K562 (cell line): ENCODE measurements at places on chromosomes 3 and 15. TPM values are rescaled to one million over a fixed set of nuclear protein-coding genes. Genes with fewer than 3 reads are reported as not detected.

DNA sequence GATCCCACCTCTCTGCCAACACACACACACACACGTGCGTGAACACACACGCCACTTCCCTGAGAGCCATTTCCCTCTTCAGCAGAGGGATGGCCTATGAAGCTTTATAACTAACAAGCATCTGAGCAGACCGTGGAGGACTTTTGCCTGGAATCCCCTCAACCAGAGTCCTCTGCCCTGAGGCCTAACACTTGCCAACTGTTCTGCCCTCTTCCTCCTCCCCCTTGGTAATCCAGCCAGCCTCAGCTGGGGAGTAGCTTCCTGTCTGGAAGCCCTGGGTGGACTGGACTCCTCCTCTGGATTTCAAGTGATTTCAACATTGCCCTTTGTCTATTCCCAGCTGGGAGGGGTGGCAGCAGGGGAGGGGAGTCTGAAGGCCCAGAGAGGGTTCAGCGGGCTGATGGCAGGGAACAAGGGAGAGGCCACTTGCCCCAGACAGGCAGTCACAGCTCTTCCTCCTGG, 68.4 kb upstream of the HACD2 start:
- DNase-seq, result no peak
- no peaks in the 10 kb centered on the region for H3K4me1 ChIP-seq
- H3K36me3 ChIP-seq, result no peaks in the 10 kb centered on the region
- H3K27ac ChIP-seq, result no peak overlapping the region

- no peak overlapping the region for H3K27ac ChIP-seq
- H3K36me3 ChIP-seq, result no peaks in the 10 kb centered on the region
- H3K4me1 ChIP-seq, result no peaks in the 10 kb centered on the region
- no peaks in the 10 kb centered on the region for H3K27me3 ChIP-seq
- DNase-seq, result no peak
These were observed 124.3 kb downstream of the ZNF280D start for GRCh38 chr15:56608993-56609392.

GRCh38 chr3:139629033-139629432, 48.7 kb downstream of the NMNAT3 start:
- peak; percentile 9 for DNase-seq
- no peak overlapping the region for H3K27ac ChIP-seq
- H3K4me3 ChIP-seq, result no peak overlapping the region
- no peaks in the 10 kb centered on the region for H3K4me1 ChIP-seq
- H3K36me3 ChIP-seq, result no peaks in the 10 kb centered on the region

GRCh38 chr3:17974206-17974841, 231.9 kb upstream of the TBC1D5 start:
- H3K36me3 ChIP-seq, result no peaks in the 10 kb centered on the region
- no peak overlapping the region for H3K4me3 ChIP-seq
- peak; percentile 5 for DNase-seq
- H3K27ac ChIP-seq, result no peak overlapping the region
- H3K27me3 ChIP-seq, result no peaks in the 10 kb centered on the region
- H3K4me1 ChIP-seq, result no peaks in the 10 kb centered on the region

DNA sequence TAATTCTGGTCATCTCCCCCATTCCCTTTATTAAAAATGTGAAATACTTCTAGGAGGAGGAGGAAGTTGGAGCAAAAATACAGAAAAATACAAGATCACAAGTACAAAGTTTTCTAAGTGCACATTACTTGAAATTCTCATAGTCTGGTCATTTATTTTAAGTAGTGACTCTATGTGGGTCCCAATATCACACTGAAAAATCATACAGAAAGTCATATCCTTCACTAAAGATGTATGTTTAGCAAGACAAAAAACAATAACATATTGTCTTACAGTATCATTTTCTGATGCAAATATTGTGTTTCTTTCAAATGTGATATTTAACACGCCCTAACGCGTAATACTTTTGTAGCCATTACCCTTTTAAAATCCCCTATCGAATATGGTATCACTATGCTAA, 2.5 kb downstream of the ALDH1A2 start:
- no peak for DNase-seq
- peak overlapping the region; percentile 82; the same call in 2 of the 3 replicates for H3K27ac ChIP-seq
- H3K4me3 ChIP-seq, result peak overlapping the region; percentile 89
- H3K4me1 ChIP-seq, result peaks cover 17% of the 10 kb centered on the region

- H3K27me3 ChIP-seq, result no peaks in the 10 kb centered on the region
These were observed 457.5 kb upstream of the ALCAM start for GRCh38 chr3:104909198-104909597.

DNA sequence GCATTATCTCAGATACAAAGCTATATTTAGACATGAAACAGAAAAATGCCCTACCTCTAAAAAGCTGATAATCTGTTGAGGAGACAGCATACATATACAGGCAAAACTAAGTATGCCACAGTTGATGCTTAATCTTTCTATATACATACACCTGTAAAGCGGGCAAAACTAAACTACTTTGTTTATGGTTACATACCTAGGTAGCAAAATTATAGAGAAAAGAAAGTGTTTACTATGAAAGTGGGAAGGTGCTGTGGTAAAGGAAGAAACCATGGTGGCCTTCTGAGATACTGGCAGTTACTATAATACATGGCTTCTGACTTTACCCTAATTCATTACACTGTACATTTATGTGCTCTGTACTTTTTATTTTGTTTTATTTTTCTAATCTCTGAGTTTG, 36.0 kb upstream of the NR1I2 start:
- no peaks in the 10 kb centered on the region for H3K36me3 ChIP-seq
- no peak overlapping the region for H3K27ac ChIP-seq
- peaks cover 7% of the 10 kb centered on the region for H3K27me3 ChIP-seq
- no peaks in the 10 kb centered on the region for H3K4me1 ChIP-seq
- no peak overlapping the region for H3K4me3 ChIP-seq

DNA sequence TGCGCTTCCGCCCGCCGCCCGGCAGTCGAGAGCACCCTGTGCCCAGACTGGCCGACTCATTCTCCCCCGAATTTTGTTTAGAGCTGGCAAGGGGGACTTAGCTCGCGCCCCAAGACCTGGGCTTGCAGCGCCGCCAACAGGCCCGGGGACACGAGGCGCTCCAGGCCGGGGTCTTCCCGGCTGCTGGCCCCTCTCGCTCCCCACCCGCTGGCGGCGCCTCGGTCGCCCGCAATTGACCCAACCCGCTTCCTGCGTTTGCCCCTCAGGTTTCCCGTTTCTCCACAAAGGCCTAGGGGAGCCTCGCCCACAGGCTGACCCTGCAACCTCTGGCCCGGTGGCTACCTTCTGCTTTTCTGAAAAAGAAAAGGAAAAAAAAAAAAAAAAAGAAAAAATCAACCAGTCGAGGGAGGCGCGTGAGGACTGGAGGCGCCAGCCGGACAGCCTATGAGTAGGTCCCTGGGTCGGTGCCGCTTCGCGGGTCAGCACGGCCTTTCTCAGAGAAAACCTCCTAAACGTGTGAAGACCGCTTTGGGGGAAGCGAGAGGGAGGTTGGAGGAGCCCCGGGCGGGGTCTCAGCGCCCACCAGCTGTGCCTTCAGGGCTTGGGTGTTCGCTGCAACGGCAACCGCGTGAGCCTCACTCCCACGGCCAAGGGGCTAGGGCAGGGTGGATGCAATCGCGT, 7.2 kb downstream of the FOXL2 start:
- peaks cover 57% of the 10 kb centered on the region for H3K4me1 ChIP-seq
- DNase-seq, result no peak
- no peaks in the 10 kb centered on the region for H3K27me3 ChIP-seq
- no peak overlapping the region for H3K27ac ChIP-seq

DNA sequence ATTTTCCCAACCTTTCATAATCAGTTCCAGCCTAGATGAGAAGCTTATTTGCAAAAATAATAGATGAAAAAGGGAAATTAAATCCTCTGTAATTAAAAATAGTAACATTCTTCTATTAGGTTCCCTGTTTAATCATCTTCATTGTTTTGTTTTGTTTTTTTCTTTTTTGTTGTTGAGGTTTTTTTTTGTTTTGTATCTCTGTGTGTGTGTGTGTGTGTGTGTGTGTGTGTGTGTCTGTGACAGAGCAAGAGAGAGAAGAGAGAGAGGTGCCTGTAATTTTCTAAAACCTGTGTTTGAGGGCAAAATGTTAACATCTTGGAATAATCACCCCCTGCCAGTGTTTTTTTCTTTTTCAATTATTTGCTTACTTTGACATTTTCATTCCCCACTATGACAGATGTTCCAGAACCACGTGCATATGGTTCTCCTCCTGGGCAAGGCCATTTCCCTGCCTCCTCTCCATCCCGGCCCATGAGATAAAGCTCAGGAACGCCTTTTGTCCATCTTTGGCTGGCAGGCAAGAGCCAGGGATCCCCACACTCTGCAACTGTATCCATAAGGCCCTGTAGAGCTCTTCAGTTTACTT, 121.8 kb upstream of the NR2E3 start:
- no peaks in the 10 kb centered on the region for H3K27me3 ChIP-seq
- no peaks in the 10 kb centered on the region for H3K4me1 ChIP-seq
- no peaks in the 10 kb centered on the region for H3K36me3 ChIP-seq
- no peak overlapping the region for H3K27ac ChIP-seq
- DNase-seq, result no peak

FBXL22 gene
- polyA plus RNA-seq, result not detected in 2 replicates

CIDEC gene
- polyA plus RNA-seq, result not detected in 2 replicates

CTXN2 gene
- not detected in 2 replicates for polyA plus RNA-seq

NRG4 gene
- polyA plus RNA-seq, result 0.60 and 1.2 TPM in 2 replicates

CDCP1 gene
- 5.1 and 6.0 TPM in 2 replicates for polyA plus RNA-seq

TMC3 gene
- not detected in 2 replicates for polyA plus RNA-seq

LSAMP gene
- polyA plus RNA-seq, result not detected in 2 replicates
